ENCODE measurements at places on chromosomes 6 and 20. TPM values are rescaled to one million over a fixed set of nuclear protein-coding genes. Genes with fewer than 3 reads are reported as not detected.

GRCh38 chr6:25166955-25167748 lies 112.0 kb upstream of the CARMIL1 start:
- DNase-seq: no peak

DNA sequence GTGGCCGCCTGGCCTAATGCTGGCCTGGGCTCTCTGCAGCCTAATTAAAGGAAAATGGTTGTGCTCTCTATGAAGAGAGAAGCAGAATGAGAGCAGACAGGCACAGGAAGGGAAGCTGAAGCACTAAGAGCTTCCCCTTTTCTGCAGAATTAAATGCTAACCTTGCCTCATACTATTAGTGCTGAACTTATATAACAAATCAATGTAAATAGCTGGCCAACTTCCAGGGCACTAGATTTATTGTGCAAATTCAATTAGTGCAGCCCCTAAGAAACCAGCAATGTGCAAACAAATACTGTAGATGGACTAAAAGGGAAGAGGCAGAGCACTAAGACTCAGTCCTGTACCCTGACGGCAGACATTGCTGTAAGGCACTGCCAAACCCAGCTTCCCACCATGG lies 36.1 kb upstream of the INSM1 start:
- DNase-seq: no peak

DNA sequence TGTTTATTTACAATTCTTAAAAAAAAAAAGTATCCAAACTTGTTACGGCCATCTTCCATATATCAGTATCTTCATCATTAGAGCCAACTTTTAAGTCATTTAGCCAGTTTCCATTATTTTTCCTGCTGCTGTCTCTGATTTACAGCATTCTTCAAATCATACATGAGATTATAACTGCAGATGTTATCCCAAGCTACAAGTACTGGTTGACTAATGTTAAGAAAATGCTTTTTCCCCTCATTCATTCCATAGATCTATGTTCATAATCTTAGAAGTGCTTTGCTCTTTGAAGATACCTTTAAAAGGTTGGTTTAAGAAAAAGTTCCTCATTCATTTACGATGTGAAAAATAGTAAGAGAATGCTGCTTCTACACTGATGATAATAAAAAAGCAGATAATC lies 158.7 kb downstream of the RNGTT start:
- DNase-seq: no peak

Gene DEF6
- 11.3 TPM for total RNA-seq

- DNase-seq: no peak
These were observed 63.6 kb upstream of the NOX3 start for GRCh38 chr6:155519176-155519738.

GRCh38 chr6:142444881-142445301 lies 143.1 kb downstream of the ADGRG6 start:
- no peak for DNase-seq

DNA sequence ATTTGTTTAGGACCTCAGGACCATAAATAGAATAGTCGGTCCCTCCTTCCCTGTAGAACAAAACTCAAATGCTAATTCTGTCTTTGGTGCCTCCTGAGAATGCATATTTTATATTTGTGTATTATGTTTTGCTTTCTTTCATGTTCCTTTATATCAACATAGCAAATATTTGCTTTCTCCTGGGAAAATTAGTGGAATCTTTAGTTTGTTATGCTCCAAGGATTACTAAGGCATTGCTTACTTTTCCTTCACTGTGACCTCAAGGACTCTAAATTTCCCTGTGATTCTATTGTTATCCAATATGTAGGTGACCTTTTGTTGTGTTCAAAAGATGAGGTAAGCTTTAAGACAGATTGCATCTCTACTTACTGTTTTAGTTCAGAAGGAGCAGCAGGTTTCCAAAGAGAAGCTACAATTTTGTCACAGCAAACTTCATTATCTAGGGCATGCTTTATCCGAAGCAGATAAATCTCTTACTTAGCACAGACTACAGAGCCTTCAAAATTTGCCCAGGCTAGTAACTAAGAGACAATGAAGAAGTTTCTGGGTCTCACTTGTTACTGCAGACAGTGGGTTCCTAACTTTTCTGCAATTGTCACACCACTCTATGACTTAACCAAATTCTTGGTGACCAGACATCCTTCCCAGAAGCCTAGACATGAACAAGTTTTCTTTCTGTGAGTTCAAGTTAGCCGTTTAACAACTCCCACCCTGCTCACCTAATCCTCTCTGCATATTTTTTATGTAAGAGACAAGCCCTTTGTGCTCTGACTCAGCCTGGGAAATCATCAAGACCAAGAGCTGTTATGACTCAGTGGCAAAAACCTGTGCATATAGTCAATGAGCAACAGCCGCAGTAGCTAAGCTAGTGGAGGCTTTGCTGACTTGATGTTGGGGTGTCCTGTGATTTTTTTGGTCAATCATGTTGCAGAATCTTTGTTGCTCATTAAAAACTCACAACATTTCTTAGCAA lies 378.8 kb downstream of the QKI start:
- no peak for DNase-seq

Gene SIRT5
- 9.7 TPM for total RNA-seq

Gene PTGIS
- total RNA-seq: 15.3 TPM

- DNase-seq: no peak
These were observed 484.0 kb downstream of the C6orf118 start for GRCh38 chr6:164825386-164825785.

Gene TCF15
- total RNA-seq: 3.1 TPM

DNA sequence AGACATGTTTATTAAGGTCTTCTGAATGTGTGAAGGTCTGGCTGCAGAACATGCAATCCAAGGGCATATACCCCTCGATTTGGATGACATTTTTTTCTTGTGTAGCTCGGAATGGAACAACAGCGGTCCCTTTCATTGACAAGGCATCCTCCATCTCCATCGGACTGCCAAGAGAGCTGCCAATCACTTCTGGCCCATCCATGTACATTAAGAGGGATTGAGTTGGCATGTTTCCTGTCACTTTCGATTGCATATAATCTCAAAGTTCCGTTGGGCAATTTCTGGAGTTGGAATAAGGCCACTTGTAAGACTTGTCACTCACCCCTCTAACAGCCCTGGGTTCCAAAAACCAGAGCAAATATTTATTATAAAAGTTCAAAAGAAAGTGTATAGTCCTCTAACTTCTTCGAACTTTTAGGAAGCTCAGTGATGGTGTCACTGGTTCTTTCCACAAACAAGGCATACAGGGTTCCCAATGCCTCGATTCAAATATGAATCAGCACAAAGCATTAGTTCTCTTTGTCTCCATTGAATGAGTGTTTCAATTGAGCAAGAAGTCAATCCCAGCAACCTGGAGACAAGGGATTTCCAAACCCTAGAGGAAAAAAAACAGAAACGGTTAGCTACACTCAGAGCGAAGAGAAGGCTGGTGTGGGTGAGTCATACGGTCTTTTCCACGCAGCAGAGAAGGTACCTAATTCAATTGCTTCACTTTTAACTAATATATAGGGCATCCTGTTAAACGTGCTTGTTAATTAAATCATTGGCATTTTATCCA lies 10.9 kb downstream of the ZNF217 start:
- DNase-seq: no peak

DNA sequence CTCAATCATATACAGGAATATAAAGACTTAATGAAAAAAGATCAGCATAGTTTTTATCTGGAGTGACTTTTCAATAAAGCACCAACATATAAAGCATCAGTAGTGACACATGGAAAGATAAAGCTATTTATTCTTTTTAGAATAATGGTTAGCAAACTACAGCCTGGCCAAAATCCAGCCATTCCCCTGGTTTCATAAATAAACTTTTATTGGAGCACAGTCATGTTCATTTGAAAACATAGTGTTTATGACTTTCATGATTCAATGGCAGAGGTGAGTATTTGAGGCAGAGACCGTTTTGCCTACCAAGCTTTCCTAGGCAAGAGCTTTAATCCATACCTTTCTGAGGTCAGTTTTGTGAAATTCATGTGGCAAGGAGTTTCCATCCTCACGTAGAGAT lies 153.5 kb downstream of the RPS12 start:
- DNase-seq: no peak

Gene SPTLC3
- not detected for total RNA-seq

Gene LY6G6F
- 1.1 TPM for total RNA-seq

GRCh38 chr6:43790031-43790430 lies 20.0 kb downstream of the VEGFA start:
- no peak for DNase-seq

DNA sequence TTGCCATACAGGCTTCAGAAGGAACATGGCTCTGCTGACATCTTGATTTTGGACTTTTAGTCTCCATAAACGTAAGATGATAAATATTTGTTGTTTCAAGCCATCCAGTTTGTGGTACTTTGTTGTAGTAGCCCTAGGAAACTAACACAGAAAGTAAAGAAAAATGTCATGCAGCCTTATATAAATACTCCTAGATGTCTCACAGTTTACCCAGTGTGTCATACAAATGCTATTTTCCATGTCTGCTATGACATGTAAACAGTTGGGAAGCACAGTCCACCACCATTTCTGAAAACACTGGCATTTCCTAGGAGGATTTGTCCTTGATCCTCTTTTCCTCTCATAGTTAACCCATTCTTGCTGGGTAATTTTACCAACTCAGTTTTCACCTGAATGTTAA lies 30.6 kb upstream of the ME1 start:
- DNase-seq: no peak

Gene CRYBG1
- total RNA-seq: not detected

DNA sequence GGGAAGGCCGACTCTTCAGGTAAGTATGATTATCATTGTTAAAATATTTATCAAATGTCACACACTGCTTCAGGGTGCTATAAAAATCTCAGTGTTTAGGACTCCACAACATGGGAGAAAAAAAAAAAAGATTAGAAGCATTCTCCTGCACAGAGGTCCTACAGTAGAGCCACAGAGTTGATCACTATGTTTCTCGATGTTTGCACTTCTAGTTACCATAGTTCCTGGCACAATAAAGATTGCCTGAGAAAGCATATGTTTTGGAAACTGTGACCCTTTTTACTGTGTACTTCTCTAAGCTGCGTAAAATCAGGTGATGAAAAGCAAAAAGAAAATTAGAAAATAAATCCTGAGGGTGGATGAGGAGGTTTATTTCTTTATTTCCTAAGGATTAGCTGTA lies 269.9 kb upstream of the SYNCRIP start:
- DNase-seq: no peak

Gene OR2H1
- not detected for total RNA-seq

- peak; percentile 46 for DNase-seq
These were observed 91.9 kb upstream of the SIRPA start for GRCh38 chr20:1803061-1803931.

Gene SLC22A2
- total RNA-seq: not detected

- DNase-seq: no peak
These were observed 23.6 kb downstream of the STXBP5 start for GRCh38 chr6:147227770-147228320.

DNA sequence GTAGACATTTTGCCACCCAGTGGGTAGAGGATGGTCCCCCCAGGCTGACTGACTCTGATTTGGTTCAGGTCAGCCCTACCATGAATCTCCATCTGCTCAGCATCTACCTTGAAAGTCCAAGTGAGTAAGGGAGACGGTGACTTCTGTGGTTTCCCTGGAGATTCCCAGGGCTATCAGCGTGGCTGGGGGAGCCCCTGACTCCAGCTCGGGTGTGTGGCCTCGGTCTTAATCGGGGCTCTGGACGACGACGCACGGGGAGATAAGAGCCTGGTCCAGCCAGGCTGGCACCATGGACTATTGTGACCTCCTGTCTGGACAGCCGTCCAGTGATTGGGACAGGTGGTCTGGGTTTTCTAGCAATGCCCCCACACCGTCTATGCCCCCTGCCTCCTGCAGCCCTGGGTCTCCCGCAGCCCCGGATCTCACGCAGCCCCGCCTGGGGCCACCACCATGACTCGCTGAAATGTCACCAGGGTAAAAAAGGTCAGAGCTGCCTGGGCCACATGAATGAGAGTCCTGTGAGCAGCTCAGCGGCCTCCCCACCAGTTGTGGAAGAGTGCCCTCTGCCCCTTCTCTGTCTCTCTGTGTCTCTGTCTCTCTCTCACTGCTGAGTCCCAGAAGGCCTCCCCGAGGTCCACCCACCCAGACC lies 47.1 kb upstream of the GATA5 start:
- no peak for DNase-seq

DNA sequence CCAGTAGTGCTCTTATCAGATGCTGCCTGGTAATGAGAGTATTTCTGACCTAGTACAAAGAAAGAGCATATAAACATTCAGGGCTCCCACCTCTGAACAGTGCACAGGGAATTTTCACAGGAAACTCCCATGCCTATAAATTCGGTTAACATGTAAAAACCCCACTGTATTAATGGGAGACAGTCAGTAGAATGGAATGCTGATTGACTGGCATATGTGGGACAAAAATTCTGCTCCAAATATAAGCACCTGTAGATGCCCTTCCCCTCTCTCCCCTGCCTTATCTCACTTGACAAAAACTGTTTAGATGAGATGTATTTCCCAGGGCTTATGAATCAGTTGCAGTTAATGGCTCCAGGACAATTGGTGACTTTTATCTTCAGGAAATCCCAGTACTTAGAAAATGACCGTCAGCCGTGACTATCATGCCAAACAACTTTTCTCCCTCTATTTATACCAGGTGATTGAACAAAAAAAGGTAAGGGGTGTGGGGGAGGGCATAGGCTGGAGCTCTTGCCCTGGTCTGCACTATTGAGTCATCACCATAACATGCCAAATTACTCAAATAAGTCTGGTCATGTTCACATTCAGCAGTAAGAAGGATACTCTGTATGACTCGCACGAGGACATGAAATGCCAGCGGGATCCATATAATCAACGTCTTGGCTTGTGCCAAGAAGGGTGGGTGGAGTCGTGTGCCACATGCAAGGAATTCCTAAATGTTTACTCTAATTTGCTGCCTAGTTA lies 176.4 kb upstream of the BMP2 start:
- no peak for DNase-seq

DNA sequence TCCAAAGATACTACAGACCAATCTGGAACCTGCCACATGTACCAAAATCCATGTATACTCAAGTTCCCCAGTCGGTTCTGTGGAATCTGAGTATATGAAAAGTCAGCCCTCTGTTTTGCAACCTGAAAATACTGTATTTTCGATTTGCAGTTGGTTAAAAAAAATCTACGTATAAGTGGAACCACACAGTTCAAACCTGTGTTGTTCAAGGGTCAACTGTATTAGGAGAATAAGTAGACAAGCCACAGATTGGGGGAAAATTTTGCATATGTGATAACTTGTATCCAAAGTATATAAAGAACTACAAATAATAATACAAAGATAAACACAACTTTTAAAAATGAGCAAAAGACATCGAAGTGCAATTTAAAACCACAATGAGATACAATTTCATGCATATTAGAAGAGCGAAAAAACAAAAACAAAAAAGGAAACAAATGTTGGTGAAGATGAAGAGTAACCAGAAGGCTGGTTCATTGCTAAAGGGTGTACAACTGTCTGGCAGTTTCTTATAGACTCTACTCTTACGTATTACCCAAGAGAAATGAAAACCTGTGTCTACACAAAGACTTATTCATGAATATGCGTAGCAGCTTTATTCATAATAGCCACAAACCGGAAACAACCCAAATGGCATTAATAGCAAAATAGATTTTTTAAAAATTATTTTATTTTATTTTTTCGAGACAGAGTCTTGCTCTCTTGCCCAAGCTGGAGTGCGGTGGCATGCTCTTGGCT lies 180.8 kb downstream of the BCAS1 start:
- no peak for DNase-seq

Gene STX11
- total RNA-seq: not detected

Gene FLRT3
- not detected for total RNA-seq

Gene SNHG17
- 97.1 TPM for total RNA-seq
